ENCODE measurements at places on chromosomes 4 and X. TPM values are rescaled to one million over a fixed set of nuclear protein-coding genes. Genes with fewer than 3 reads are reported as not detected.

Gene ARHGAP4
- 1.2 TPM for total RNA-seq

Gene NLGN4X
- 0.04 TPM for total RNA-seq

Gene ZNF185
- 6.6 TPM for total RNA-seq

Gene NCAPG
- total RNA-seq, result 32.3 TPM

Gene MUC7
- total RNA-seq, result not detected

Gene MAD2L1
- total RNA-seq, result 44.1 TPM

Gene ARSJ
- 4.6 TPM for total RNA-seq

Gene CFAP97
- total RNA-seq, result 13.1 TPM

Gene TTC29
- not detected for total RNA-seq

Gene FRMPD4
- total RNA-seq, result 0.04 TPM

Gene SLC38A5
- 0.14 TPM for total RNA-seq

Gene PAGE2
- total RNA-seq, result not detected

Gene FRAS1
- 3.2 TPM for total RNA-seq

Gene PROM1
- total RNA-seq, result 0.53 TPM

Gene CFAP99
- 0.13 TPM for total RNA-seq

Gene REPS2
- total RNA-seq, result 1.3 TPM

Gene MAGEA9B
- not detected for total RNA-seq

Gene BMX
- not detected for total RNA-seq

Gene GLUD2
- total RNA-seq, result 2.4 TPM

Gene GAGE12E
- total RNA-seq, result not detected

Gene HERC5
- 4.3 TPM for total RNA-seq

Gene GPC4
- total RNA-seq, result 0.02 TPM

Gene FRMPD3
- total RNA-seq, result 0.12 TPM

Gene ESX1
- total RNA-seq, result 0.06 TPM

Gene EVC2
- total RNA-seq, result 1.3 TPM

Gene GAGE1
- not detected for total RNA-seq

Gene SULT1E1
- not detected for total RNA-seq

Gene UGT2B7
- total RNA-seq, result 0.53 TPM

Gene GUCY1B1
- 0.25 TPM for total RNA-seq

Gene VCX3A
- total RNA-seq, result not detected

Gene MTCP1
- total RNA-seq, result 16.3 TPM

Gene ADH7
- not detected for total RNA-seq

Gene FGF13
- total RNA-seq, result not detected

Gene RHOXF1
- total RNA-seq, result not detected

Gene TMEM35A
- total RNA-seq, result 0.06 TPM

Gene ITGB1BP2
- 0.71 TPM for total RNA-seq

Measured in A549 treated with dexamethasone at 1 μM for 4 hours (cell line).